ENCODE measurements at places on chromosomes 7 and 10.

- DNase-seq: no peak
Observed at GRCh38 chr10:29244978-29245377, 43.9 kb upstream of the LYZL1 start.

- DNase-seq: no peak
Observed at GRCh38 chr10:108180878-108181277, 1016.4 kb upstream of the SORCS1 start.

- DNase-seq: no peak
Observed at GRCh38 chr10:123891144-123892071, at the start of gene CPXM2. Gene CPXM2 (minus strand): TSS chr10:123891807. CDS start chr10:123891659, 148 bp downstream.

- no peak for DNase-seq
Observed at GRCh38 chr7:6628045-6628444, 9.1 kb upstream of the ZNF316 start.

DNA sequence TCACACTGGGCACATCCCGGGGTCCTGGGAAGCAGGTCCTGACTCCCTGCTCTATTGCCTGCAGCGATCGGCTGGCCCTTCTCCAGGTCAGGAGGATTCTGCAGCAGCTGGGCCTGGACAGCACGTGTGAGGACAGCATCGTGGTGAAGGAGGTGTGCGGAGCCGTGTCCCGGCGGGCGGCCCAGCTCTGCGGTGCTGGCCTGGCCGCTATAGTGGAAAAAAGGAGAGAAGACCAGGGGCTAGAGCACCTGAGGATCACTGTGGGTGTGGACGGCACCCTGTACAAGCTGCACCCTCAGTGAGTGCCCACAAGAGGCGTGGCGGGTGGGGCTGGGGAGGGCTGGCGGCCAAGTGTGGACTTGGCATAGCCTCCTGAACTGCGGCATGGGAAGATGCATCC is 12.8 kb upstream of the HK1 start:
- no peak for DNase-seq

Data from amniotic stem cell (primary cell).